ENCODE measurements at places on chromosomes 7 and 10.

DNA sequence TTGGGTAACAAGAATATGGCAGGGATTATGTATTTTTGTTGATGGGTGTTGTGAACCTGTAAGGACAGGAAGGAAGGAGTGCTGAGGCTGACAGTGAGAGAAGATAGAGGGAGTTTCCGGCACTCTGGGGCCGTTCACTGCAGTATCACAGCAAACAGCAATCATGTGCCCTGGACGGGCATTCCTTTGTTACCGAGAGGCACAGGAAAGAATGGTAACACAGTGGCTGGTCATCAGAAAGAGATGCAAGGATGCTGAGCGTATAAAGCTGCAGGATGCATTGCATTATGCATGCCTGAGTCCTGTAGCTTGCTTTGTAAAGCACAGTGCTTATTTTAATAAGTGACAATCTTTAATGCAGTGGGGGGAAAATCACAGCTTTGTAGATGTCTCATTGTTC is 286.8 kb downstream of the RPS24 start:
- no peak for DNase-seq

DNA sequence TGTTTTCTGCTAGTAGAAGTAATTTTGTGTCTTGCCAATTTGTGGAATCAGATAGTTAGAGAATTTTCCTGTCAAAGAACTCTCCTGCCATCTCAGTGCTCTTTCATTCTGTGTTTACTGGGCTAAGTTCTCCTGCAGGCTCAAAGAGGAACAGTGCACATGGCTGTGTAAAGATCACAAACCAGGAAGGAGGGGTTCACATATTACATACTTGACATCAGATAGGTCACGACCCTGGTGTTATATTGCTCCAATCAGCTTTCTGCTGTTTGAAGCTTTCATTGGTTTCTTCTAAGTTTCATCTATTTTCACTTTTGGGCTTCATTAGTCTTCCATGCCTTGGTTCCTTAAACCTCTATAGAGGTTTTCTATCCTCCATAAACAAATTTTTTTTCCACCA is 13.5 kb upstream of the ELMO1 start:
- no peak for DNase-seq

DNA sequence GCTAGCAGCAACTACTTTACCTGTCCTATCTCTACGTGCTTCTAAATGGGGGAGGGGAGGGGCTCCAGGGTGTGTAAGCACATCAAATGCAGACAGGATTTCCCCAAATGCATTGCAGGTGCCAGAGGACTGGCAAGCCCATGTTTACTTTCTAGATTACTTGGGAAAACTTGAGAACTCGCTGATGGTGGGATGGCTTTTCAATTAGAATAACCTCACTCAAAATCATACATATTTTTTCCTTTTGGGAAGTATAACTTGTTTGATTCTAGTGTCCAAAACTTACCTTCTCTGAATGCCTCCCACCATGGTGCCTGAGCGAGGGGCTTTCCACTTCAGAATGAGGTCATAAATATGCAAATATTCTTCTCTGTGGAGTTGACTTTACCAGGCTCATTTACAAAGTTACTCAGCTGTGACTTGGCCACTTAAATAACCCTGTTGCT is 191.3 kb upstream of the RHOBTB1 start:
- no peak for DNase-seq

GRCh38 chr7:77903597-77903996 is 105.0 kb downstream of the PHTF2 start:
- DNase-seq, result no peak

DNA sequence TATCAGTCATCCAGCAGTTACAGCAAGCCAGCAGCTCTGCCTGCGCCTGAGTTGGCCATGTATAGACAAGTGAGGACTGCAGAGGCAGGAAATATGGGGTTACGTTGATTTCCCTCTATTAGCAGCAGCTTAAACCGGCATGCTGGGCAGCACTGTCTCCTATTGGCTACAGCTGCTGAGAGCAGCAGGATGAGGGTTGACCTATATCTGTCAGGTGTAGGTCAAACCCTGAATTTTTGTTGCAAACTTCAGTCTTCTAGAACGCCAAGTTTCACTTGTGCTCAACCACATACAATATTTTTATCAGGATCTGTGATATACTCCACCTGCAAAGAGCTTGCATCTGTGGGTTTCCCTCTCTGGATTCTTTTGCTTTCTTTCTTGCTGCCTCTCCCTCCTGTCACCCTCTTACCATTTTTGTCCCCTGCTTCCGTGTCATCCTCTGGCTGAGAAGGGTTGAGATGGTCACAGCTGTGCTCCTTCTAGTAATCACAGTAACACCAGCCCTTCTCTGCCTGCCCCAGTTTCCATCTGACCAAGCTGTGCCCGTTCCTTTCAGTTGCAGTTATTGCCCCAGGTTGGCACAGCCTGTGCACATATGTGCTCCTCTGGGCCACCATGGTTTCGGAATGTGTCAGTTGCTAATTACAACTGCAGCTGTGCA is 23.8 kb upstream of the GLCCI1 start:
- no peak for DNase-seq

DNA sequence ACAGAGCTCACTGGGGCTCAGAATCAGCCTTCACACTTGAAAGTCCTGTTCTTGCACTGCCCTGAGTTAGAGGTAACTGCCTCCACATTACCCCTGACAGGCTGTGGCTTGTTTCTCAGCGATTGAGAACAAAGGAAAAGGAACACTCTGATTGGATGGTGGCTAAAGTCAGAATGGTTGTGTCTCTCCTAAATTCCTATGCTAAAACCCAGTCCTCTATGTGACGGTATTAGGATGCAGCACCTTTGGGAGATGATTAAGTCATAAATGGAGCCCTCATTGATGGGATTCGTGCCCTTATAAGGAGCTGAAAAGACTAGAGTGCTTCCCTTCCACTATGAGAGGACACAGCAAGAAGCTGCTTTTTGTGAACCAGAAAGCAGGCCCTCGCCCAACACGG is 38.9 kb upstream of the DGKI start:
- no peak for DNase-seq

GRCh38 chr10:78805176-78805575 is 263.6 kb upstream of the ZMIZ1 start:
- DNase-seq, result no peak

DNA sequence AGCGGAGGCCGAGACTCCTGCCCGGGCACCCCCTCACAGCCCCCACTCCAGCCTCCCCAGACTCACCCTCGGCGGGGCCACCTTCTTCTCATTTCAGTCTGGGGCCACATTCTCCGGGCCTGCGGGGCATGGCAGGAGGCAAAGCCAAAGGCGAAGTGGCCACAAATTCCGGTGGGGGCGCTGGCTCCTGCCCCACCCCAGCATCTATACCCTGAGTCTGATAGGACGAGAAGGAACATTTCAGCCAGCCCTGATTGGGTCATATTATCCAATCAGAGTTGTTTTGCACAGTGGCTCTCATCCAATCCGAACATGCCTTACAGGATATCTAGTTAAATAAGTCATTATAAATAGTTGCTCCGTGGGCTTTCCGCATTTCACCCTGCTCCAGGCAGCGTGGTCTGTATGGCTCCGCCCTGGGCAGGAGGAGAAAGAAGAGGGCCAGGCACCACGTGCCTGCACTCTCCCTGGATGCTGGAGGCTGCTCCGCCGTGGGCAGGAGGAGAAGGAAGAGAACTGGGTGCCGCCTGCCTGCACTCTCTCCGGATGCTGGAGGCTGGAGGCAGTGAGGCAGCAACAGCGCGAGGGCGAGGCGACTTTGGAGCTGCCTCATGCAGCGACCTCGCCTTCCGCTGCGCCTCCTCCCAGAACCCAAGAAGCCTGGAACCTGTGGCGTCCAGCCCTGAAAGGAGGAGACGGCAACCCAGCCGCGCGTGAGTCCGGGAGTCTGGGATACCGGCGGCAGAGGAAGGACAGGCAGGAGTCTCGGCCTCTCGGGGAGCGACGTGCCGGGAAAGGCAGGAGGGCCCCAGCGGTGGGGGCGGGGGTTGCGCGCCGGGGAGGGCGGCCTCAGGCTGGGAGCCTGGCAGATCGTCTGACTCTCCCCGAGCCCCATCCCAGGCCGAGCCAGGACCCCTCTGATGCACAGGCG is 162.9 kb downstream of the ZNF33B start:
- DNase-seq, result no peak

DNA sequence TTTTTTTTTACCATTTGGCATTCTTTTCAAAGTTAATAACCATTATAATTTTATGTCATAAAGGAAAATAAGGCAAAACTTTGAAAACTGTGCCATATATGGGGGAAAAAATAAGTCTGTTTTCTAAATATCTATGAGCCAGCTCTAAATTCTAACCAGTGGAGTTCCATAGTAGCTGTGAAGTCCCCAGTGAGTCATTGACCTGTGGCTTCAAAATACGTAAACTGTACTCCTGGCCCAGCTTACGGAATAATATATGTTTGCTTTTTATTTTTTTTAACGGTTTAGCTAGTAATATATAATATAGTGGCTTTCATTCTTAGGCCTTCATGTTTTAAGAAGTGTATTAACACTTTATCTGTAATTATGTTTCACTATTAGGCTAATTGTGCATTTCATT is 20.5 kb downstream of the ZRANB1 start:
- no peak for DNase-seq

DNA sequence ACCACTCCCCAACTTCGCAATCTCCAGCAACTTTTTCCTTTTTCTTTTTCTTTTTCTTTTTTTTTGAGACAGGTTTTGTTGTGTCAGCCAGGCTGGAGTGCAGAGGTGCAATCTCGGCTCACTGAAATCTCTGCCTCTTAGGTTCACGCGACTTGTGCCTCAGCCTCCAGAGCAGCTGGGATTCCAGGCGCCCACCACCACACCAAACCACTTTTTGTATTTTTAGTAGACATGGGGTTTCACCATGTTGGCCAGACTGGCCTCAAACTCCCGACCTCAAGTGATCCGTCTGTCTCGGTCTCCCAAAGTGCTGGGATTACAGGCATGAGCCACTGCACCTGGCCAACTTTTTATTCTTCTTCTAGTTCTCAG is 55.0 kb downstream of the KIAA1549 start:
- no peak for DNase-seq

- no peak for DNase-seq
These were observed 26.2 kb downstream of the PPP3CB start for GRCh38 chr10:73469579-73469978.

DNA sequence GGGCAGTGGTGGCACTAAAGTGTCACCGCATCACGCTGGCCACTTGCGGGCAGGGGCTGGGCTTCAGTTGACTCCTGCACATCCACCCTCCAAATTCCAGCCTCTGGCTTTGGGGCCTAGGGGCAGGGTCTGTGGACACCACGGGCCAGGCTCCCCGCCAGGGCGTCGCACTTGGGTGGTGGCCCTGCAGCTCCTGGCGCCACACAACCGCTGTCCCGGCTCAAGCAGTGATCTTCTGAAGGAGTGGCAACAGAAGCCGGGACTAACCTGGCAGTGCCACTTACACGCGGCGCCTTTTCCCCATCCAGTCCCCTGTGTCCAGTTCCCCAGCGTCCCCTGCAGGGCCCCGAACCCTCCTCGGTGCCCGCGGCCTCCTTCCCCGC is 134.3 kb upstream of the ZNF92 start:
- no peak for DNase-seq

- no peak for DNase-seq
These were observed 655.6 kb downstream of the LRMDA start for GRCh38 chr10:76086761-76087639.

GRCh38 chr7:12518920-12519681 is 51.4 kb upstream of the SCIN start:
- no peak for DNase-seq

DNA sequence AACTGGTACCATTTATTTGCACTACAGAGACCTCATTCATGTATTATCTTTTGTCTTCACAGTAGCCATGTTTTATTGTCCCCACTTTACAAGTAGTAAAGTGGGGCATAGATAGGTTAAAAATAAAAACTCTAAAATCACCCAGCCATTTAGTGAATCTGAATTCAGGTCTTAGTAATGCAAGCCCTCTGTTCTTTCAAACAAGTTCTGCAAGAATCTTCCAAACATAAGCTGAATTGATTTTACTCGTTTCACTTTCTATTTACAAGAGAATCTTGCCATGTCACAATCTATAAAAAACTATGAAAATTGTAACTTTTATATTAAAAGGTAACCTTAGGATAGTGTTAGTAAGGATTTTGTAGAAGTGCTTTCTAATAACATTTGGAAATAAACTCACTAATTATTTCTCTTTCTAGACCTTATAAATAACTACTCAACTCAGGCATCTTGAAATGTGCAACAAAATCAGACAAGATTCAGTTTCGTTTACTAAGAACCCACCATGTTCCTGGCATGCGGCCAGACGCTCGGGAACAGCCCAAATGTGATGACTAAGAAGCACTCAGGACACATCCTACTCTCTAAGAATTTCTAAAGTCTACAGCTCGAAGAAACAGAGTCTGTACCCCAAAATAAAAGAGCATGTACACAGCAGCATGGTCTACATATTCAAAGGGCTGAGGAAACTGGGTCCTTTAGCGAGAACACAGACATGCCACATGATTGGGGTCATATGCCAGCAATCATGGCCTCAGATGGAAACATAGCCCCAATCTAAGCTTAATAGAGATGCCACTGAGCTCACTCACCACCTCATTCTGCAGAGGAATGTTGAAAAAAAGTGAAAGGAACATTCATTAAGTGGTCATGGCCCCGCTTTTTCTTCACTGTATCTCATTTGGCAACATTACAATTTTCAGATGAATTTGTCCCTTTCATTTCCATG is 167.6 kb downstream of the AMPH start:
- DNase-seq, result peak; percentile 68

- no peak for DNase-seq
These were observed 5.0 kb upstream of the TBXAS1 start for GRCh38 chr7:139823959-139824521.

GRCh38 chr10:73039635-73040034 is 57.0 kb downstream of the P4HA1 start:
- no peak for DNase-seq

GRCh38 chr7:71237945-71238344 is 106.0 kb downstream of the GALNT17 start:
- DNase-seq, result no peak

GRCh38 chr7:112346381-112347060 is 103.7 kb upstream of the IFRD1 start:
- no peak for DNase-seq

DNA sequence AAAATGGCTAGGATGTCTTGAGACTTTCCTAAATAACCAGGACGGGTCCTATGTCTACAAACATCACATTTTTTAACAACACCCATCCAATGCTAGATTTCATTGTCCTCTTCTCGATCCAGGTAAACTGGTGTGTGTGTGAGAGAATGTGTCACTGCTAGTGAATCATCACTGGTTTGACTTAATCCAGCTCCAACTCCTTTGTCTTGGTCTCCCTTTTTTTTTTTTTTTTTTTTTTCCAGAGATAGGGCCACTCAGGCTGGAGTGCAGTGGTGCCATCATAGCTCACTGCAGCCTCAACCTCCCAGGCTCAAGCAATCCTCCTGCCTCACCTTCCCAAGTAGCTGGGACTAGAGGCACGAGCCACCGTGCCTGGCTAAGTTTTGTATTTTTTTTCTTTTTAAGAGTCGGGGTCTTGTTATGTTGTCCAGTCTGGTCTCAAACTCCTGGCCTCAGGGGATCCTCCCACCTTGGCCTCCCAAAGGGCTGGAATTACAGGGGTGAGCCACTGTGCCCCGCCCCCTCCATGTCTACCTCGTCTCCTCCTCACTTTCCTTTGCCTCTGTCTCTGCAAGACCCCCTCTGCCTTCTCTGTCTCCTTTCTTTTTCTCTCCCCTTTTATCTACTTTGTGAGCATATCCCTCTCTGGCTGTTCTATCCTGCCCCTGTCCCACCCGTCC is 2.2 kb upstream of the UFSP1 start:
- DNase-seq, result no peak

- DNase-seq, result no peak
These were observed 88.4 kb downstream of the NT5C2 start for GRCh38 chr10:103104721-103105120.

GRCh38 chr7:1557771-1558170 is 1.8 kb upstream of the TMEM184A start:
- DNase-seq, result no peak

Measured in stimulated activated CD8-positive, alpha-beta memory T cell treated with anti-CD3 and anti-CD28 coated beads, Interleukin-4, amount 100 ng/mL, for 4 hours (primary cell).